ENCODE measurements at places on chromosomes 16 and 17. TPM values are rescaled to one million over a fixed set of nuclear protein-coding genes. Genes with fewer than 3 reads are reported as not detected.

The STX1B gene
- 0.89 TPM for total RNA-seq

The SECTM1 gene
- 11.7 TPM for total RNA-seq

GRCh38 chr17:79786930-79787643 is 9.1 kb downstream of the CBX2 start:
- DNase-seq = no peak

DNA sequence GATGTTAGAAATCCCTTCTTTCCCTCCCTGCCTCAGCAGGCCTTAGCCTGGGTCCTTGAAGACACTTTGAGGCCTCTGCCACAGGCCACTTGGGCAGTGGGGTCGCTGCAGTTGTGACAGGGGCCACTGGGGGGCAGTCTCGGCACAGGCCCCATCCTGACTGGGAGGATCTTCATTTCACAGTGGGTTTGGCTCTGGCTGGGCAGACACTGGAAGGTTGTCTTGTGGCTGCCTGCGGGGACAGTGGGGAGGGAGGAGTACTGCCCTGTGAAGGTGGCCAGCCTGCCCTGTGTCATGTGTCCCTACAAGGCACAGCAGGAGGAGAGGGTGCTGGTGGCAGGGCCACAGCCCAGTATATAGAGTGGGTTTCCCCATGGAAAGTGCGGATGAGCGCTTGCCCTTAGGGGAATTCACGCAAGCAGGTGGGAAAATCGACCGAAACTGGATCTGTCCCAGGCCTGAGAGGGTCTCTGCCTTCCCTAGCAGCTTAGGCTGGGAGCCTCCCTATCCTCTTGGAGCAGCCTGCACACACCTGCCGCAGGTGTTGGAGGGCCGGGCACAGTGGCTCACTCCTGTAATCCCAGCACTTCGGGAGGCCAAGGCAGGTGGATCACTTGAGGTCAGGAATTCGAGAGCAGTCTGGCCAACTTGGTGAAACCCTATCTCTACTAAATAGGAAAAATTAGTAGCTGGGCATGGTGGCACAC is 28.8 kb downstream of the GINS2 start:
- DNase-seq = no peak

DNA sequence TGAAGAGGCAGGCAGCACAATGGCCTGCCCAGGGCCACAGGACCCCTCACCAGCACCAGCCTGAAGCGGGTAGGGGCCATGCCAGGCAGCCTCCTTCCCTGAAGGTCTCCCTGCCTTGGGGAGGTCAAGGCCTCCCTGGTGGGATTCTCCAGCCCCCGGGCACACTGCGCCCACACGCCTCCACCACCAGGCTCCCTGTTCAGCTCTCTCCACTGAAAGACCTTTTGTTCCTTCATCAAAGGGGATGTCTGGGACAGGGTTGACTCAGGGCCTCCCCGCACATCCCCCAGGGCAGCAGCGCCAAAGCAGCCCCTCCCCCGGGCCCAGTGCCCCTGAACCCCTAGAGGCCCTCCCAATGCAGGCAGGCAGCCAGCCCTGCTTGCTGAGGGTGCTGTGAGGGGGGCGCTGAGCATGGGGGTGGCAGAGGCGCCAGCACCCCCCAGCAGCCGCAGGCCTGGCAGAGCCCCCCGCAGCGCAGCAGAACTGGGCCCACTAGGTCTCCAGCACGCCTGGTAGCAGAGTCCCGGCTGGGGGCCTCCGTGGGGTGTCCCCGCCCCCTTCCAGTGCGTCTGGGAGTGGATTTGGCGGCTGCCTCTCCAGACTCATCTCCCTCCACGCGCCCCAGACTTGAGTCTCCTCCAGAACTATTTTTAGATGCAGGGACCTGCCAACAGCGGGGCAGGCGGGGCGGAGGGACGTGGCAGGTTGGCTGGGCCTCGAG is 13.1 kb downstream of the BCAR1 start:
- peak; percentile 59 for DNase-seq
